ENCODE measurements at places on chromosomes 16 and 17. TPM values are rescaled to one million over a fixed set of nuclear protein-coding genes. Genes with fewer than 3 reads are reported as not detected.

The LRRC46 gene
- not detected for total RNA-seq

The ARHGAP23 gene
- 0.94 TPM for total RNA-seq

The KIF18B gene
- total RNA-seq: 0.10 TPM

The CCL13 gene
- total RNA-seq: not detected

The ADCY7 gene
- total RNA-seq: 75.9 TPM

The GAS2L2 gene
- total RNA-seq: under 0.01 TPM

The WSB1 gene
- total RNA-seq: 102 TPM

The TPSD1 gene
- total RNA-seq: not detected

The TBC1D3D gene
- not detected for total RNA-seq

The CACNG4 gene
- total RNA-seq: not detected

The PRSS21 gene
- not detected for total RNA-seq

The HSPB9 gene
- total RNA-seq: not detected

The HSD17B2 gene
- total RNA-seq: not detected

The IGF2BP1 gene
- total RNA-seq: under 0.01 TPM

The KRTAP3-1 gene
- not detected for total RNA-seq

The C16orf96 gene
- 0.42 TPM for total RNA-seq

The C17orf100 gene
- total RNA-seq: 0.63 TPM

The CNTROB gene
- total RNA-seq: 9.2 TPM

The SEZ6 gene
- 0.94 TPM for total RNA-seq

The TERB1 gene
- total RNA-seq: 0.42 TPM

The SLFN14 gene
- 3.8 TPM for total RNA-seq

The AOC2 gene
- 1.5 TPM for total RNA-seq

The CRYBA1 gene
- not detected for total RNA-seq

Measured in mononuclear cell (primary cell).